ENCODE measurements at places on chromosomes 16 and 17.

GRCh38 chr16:49844359-49844758 lies 11.6 kb downstream of the ZNF423 start:
- no peak for DNase-seq

DNA sequence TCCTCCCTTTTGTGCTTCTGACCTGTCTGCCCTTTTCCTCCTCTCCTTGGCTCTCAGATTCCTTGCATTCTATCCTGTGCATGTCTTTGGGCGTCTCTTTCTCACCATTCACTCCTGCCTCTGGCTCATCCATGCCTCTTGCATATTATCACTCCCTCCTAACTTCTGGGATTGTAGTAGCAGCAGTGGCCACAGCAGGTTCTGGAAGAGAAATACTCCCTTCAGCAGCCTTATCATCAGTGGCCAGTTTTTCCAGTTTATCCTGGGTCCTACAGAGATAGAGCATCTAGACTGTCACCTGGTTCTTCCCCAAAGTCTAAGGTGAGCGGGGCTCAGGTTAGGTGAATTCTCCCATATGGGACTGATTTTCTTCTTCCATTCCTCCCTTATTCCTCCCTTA lies 354.0 kb upstream of the CCL2 start:
- DNase-seq: no peak

DNA sequence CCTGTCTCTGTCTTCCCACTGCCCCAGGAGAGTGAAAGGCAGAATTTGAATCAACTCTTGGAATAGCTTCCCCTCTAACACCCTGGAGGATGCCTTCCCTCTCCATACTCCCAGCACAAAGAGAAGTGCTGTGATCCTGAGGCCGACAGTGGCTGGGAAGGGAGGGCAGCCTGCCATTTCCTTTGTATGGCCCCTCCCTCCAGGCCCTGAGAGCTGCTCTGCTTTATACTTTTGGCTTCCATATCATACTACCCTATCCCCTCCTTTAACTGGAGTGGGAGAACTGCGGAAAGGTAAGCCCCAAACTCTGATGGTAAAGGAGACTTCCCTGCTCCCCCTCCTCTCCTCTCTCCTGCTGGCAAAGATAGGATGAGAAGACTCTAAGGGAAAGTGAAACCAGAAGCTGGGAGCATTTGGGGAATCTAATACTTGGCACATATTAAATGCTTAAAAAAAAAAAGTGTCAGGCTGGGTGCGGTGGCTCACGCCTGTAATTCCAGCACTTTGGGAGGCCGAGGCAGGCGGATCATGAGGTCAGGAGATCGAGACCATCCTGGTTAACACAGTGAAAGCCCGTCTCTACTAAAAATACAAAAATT lies 4.1 kb upstream of the MED24 start:
- no peak for DNase-seq

- peak; percentile 11 for DNase-seq
Measured at GRCh38 chr17:76700617-76701470, 9.9 kb downstream of the MXRA7 start.

DNA sequence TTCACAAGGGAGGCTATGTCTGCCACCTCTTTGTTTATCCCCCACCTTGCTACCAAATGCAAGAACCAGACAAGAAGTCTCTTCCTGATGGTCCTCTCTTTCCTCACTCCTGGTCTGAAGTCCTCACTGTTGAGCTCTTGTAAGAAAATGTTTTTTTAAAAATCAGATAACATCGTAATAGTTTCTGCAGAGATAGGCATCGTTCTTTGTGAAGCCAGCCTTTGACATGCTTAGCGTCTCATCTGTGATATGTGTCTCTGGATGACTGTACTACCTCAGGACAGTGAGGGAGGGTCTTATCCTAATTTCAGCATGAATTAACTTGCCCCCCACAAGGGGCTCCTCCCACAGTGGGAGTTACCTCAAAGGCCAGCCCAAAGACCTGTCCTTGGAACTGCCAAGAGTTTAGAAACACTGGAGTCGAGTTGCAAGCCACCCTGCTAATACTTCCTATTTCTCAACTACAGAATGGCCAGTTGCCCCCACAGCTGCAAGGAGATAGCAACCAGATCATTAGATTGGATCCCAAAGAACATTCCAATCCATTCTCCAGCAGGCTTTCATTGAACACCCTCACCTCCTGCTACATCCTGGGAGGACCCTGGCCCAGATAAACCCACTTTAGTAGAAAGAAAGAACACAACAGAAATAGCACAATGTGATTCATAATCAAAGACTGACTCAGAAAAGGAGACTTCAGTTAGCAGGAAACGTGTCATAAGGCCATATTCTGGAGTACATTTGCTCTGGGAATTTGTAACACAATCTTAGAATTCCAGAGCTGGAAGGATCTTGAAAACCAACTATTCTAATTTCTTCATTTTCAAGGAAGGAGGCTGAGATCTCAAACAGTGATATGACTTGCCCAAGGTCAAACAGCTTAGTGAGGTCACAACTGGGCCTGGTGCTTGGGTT lies 151.0 kb downstream of the IRX3 start:
- DNase-seq: no peak

DNA sequence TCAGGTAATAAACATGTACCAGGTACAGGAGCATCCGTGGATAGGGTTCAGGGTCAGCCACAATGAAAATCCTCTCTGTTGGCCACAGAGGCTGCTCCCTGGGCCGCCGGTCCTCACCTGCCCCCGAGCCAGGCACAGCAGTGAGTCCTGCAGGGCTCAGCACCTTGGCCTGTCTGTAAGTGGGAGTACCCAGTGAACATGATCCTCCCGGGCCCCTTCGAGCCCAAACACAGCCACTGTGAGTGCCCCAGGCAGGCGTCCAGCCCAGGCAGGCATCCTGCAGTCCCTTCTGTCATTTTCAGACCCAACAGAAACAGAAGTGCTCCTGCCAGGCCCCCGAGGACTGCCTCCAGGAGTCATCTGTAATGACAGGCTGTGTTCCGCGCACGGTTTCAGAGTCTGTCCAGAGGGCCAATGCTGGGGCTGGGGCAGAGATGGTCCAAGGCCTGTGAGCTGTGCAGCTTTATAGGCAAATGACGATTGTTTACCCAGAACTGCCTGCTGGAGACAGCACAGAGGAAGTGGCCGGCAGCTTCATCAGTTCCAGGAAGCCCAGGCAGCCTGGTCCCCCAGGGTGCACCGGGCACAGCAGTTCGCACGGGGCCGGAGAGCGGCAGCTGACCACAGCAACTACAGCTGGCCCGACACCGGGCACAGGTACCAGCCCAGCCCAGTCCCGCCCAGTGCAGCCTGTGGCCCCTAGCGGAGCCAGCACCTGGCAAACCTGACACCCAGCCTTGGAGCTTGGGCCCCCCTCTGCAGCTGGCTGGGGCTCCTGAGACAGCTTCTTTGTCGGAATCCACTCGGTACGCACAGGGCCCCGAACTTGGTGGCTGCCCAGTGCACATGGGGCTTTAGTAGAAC lies 13.2 kb downstream of the SLC7A5 start:
- DNase-seq: no peak

DNA sequence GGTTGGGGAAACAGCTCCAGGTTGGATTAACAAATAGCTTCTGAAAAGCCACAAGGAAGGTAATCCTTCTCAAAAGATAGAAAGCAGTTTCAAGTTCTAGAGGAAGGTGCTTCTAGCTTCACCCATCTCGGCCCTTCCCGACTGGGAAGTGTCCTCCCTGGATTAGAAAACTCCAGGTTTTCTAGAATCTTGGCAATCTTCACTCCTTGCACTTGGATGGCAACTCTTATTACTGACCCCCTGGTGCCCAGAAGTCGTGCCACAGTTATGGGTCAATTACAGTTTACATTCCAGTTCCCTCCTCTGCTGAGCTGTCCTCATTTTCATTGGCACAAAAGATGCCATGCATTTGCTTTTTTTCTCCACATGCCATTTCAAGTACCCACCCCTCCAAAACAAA lies 65.6 kb downstream of the SMG6 start:
- DNase-seq: no peak

DNA sequence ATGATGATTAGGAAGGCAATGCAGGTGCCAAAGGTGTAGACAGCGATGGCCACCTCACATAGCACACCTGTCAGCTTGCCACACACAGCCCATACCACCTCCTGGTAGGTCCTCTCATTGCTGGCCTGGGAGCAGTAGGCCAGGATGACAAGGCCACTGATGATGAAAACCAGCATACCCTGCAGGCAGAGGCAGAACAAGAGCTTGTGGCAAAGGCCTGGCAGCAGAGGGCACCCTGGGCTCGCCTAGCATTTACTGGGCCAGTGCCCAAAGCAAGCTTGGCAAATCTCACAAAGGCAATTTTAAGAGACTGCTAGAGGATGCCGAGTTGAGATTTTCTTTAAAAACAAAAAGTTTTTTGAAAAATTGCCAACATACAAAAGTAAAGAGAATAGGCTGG lies 5.9 kb downstream of the SLC38A7 start:
- DNase-seq: no peak

GRCh38 chr16:63978240-63978639 lies 1143.6 kb downstream of the CDH11 start:
- no peak for DNase-seq

DNA sequence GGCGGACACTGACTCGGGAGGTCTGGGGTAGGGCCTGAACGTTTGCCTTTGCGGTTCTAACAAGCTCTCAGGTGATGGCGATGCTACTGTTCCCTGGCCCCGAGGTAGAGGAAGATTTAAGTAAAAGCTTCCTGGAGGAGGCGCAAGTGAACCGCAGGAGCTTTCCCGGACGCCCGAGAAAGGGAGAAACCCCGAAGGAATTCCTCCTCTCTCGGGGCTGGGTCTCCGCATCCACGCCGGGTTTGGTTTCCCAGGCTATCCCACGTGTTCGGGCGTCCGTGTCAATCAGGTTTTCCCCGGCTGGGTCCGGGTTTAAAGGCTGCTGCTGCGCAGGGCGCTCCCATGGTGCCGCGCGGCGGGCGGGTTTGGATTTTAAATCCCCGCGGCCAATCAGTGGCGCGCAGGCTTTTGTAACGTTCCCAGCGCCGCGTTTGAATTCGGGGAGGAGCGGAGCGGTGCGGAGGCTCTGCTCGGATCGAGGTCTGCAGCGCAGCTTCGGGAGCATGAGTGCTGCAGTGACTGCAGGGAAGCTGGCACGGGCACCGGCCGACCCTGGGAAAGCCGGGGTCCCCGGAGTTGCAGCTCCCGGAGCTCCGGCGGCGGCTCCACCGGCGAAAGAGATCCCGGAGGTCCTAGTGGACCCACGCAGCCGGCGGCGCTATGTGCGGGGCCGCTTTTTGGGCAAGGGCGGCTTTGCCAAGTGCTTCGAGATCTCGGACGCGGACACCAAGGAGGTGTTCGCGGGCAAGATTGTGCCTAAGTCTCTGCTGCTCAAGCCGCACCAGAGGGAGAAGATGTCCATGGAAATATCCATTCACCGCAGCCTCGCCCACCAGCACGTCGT lies at the start of gene PLK1:
Gene PLK1, plus strand, starts transcription at position 460 of the 844 bp plus-strand sequence. Its CDS starts 44 bp downstream, at position 504.
- DNase-seq: peak; percentile 58

- peak; percentile 44 for DNase-seq
Measured at GRCh38 chr17:49035470-49036269, 38.5 kb downstream of the IGF2BP1 start.

DNA sequence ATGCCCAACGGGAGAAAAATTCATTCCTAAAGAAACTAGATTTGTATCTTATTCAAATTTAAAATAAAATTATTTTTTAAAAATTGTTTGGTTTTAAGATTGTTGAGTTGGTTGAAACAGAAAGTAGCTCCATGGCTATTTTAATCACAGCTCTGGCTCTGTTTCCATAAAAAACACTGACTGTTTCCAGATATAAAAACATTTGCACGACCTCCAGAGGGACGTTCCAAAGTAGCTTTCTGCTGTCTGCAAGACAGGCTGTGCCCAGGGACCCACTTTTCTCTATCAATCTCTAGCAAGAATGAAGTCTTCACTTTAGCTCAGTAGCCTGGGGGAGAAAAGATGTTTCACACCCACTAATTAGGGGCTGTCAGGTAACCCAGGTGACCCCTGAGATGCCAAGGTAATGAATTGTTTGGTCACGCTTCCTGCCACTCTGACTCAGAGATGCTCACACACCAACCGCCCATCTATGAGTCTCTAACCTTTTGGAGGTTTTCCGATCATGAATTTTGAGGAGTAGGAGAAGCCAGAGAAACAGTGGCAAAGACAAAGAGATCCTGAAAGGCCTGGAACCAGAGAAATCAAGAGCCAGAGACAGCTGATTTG lies 220.1 kb upstream of the SOX9 start:
- DNase-seq: no peak

GRCh38 chr16:51719376-51719775 lies 568.3 kb upstream of the SALL1 start:
- DNase-seq: no peak

DNA sequence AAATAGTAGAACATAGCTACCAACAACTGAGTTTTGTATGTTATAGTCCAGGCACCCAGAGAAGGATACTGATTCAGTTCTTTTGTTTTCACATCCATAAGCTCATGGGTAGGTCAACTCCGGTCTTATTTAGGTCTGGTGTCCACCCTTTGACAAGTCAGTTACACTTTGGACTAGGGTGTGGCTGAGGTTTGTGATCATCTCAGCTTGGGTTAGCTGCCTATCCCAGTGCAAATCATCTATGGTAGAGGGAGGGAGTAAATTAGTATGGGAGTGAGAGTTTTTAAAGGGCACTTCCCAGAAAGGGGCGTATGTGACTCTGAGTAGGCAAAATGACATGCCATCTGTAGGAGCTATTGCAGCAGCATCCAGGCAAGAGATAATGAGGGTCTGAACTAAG lies 66.1 kb downstream of the TANC2 start:
- no peak for DNase-seq

- no peak for DNase-seq
Measured at GRCh38 chr17:32899236-32900013, 22.5 kb upstream of the MYO1D start.

DNA sequence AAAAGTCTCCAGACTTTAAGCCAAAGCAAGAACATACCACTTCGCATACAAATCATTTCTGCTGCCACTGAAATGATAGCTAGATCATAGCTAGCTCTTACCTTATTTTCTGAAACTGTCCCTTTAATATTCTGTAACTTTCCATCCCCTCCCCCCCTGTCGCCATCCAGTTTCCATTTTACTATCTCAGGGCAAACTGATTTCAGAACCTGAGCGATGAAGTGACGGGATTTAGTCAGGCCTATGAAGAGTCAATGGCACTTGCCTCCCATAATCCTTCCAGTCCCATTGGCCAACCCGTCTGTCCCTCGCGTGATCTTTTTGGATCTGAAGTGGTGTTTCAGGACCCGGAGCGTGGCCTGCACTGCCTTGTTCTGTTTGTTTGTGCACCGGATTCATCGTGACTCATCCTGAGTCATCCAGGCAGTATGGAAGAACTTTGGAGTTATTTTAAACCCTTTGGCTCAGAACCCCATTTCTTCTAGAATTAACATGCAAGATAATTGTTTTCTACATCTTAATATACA lies 199.8 kb upstream of the CHMP6 start:
- peak; percentile 32 for DNase-seq

Measured in NCI-H774 (cell line).